Dorsolateral prefrontal cortex (tissue), 122 donors: ENCODE measurements at places on chromosomes 4 and X.

DNA sequence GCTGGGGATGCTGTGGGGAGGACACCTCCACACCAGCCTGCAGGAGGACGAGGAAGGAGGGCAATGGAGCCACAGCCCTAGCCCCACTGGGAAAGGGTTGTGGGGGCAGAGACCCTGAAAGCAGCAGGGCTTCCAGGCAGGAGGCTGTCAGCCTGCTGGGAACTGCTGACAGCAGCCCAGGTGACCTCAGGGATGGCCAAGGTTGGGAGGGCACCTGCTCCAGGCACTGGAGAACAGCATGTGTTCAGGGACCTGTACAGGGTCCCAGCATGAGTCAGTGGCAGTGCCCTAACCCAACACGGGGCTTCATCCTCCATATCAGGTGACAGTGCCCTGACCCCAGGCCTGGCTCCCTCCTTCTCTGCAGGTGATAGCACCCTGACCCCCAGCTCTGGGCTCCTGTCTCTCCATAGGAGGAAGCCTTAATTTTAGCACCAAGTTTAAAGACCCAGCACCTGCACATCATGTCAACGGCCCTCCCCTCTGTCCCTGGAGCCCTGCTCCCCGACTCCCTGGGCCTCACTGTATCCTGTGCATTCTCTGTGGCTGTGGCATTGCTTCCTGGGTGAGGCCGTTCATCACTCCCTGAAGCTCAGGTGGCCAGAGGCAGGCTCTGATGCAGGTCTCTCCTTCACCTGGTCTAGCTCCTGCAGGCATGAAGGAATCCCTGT, 66.3 kb downstream of the CRMP1 start:
- no peak for DNase-seq

DNA sequence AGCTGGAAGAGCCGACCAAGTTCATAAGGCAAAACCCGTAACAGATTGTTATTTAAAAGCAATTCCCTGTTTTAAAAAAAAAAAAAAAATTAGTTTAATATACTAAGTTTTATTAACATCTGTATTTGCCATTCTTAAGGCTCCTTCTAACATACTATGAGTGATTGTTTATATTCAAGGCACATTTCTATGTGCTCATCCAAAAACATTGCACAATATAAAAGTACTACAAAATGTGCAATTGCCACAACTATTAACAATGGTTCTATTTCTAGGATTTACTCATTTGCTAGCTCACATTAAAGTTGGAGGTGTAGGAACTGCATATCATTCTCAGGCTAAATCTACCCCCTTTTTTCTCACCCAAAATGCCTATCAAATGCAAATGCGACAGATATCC, 46.1 kb downstream of the CNOT6L start:
- no peak for DNase-seq

DNA sequence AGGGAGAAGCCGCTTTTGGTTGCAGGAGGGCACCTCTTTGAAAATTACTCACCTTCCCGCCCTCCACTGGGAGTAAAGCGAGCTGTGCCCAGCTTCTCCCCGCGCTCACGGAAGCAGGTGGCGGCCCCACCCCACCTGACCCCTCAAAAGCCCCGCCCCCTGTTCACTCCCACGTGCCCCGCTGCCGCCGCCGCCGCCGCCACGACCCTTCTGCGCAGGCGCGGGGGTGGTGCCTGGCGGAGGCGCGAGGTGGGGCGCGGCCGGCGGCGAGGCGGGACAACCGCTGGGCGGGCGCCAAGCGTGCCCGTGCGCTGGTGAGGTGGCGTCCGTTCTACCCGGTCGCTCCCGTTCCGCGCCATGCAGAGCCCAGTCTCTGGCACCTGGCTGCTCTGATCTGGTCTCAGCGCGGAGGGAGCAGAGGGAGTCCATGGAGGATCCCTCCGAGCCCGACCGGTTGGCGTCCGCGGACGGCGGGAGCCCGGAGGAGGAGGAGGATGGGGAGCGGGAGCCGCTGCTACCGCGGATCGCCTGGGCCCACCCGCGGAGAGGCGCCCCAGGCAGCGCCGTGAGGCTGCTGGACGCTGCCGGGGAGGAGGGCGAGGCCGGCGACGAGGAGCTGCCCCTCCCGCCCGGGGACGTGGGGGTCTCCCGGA, at the start of gene PI4K2B:
Gene PI4K2B, plus strand, starts transcription at position 297 of the 653 bp plus-strand sequence. Its CDS starts 131 bp downstream, at position 428.
- peak; percentile 62 for DNase-seq

DNA sequence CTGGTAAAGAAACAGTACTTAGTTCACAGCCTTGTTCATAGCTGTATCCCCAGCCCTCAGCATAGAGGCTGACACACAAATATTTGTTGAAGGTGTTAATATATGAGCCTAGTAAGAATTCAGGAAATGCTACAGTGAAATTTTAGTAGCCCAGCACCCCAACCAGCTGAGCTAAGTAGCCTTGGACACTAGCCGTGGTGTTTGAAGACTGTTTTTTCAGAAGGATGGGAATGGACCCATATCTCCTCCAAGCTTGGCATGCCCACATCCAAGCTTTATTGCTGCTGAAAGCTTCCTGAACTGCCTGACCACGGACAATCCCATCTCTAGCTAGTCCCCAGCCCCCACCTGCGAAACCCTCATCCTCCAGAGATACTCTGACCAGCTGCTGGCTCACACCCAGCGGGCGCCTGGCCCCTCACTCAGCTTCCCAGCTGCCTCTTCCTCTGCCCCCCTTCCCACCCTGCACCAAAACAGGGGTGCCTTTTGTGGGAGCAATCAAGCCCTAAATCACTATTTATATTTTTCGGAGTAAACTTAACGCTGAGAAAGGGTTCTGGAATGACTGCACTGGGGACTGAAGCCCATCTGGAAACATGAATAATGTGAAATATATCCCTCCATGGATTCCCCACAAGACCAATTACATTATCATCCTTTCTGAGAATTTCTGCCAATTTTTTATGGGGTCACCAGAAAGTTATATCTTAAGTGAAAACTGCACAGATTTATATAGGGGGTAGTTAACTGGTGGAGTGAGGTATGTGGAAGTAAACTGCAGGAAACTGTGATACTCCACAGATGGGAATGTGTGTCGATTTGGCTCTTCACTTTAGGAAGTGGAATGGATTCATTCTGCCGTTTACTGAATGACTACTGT, 41.1 kb upstream of the CBR4 start:
- DNase-seq: no peak

GRCh38 chr4:2438822-2439718, 20.3 kb downstream of the CFAP99 start:
- DNase-seq: no peak

GRCh38 chr4:157988641-157989040, 184.2 kb downstream of the GASK1B start:
- DNase-seq: no peak

DNA sequence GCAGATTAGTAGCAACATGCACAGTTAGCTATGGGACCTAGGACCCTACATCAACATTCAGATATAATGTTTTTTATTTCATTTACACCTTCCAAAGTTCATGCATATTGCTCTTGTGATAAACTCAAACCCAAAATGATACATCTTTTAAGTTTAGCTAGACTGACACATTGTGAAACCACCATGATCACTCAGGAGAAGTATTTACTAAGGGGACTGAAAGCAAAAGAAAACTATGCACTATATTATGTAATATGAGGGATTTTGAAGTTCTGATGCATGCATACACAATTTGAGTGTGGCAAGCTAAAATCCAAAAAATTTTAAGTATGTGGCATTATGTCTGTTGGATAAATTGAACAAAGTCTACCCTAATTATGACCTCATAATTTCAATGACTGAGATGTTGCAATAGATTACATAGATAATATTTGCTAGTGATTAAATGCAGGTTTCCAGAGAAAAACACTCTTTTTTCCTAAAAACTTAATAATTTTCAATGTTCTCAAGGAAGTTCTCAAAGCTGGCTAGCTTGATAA, 914.8 kb upstream of the GRIA3 start:
- DNase-seq: no peak

- DNase-seq: no peak
These were observed 170.4 kb upstream of the TET2 start for GRCh38 chr4:104976262-104976661.

DNA sequence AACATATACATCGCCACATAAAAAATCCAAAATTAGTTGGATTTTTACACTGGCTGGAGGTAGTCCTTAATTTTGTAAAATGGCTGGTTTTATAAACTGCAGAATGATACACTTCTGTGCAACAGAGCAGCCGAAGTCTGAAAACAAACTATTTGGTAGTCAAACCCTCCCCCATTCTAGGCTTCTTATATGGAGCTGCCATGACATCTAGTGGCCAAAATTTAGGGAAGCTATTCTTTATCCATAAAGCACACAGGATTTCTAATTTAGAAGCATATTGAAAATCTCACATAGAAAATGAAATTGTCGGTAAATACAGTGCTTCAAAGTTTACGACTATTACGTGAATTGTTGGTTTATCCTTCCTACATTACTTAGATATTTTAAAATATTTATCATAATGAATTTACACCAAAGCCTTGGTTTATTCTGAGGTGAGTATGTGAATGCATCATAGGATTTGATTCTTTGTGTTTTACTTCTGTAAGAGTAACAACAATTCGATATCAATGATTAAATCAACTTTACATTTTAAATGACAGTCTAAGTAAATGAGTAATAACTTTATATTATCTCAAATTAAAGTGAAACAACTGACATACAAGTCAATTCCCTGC, 113.4 kb upstream of the FAM241A start:
- no peak for DNase-seq

DNA sequence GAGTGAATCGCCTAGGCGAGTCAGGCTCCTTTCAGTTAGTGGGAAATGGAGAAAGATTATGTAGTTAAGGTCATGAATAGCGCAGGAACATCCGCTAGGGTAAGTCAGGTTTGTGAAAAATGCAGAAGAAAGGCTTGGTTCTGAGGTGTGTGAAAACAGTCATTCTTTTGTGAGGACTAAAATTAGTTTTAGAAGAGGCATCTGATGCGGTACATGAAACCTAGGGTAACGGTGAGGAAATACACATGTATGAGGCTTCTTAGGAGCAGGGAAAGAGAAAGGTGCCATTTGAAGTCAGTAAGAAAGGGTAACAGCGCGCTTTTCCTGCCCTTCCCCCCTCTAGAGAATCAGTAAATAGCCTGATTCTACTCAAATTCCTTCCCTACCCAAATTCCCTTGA, 570 bp upstream of the RNF128 start:
- no peak for DNase-seq

- DNase-seq: no peak
These were observed 175.0 kb downstream of the MAPK10 start for GRCh38 chr4:86184901-86185285.

DNA sequence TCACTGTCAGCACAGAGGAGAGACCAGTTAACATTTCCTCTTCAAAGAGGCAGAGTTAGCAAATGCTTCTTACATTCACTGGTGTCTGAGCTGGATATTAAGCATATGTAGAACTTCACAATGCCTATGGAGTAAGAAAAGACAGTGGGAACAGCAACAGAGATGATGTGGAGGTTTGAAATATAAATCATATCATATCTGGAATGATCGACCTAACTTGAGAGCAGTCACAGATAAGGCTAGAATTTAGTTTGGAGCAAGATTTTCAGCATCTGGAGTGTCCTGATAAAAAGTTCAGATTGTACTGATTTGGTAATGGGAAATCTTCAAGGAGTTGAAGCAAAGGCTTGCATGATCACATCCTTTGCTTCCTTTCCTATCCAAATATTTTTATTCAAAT, 90.5 kb upstream of the ANKRD50 start:
- no peak for DNase-seq

GRCh38 chrX:112979879-112980278, 139.2 kb upstream of the AMOT start:
- no peak for DNase-seq

DNA sequence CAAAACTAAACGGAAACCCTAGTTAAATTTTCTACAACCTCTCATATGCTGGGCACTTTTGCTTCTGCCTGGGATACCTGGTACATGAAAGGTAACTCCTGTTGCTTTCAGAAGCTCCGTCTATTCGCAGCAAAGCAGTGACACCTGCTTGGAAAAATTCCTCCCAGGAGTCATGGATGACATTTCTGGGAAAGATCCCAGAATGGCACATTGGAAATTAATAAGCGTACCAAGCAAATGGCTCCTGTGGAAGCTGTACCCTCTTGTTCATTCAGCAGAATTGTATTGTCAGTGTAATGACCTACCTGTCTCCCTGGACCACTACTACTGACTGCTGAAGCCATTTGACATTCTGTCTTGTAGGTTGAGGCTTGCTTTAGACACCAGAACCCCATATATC, 349.7 kb upstream of the NOCT start:
- DNase-seq: no peak

DNA sequence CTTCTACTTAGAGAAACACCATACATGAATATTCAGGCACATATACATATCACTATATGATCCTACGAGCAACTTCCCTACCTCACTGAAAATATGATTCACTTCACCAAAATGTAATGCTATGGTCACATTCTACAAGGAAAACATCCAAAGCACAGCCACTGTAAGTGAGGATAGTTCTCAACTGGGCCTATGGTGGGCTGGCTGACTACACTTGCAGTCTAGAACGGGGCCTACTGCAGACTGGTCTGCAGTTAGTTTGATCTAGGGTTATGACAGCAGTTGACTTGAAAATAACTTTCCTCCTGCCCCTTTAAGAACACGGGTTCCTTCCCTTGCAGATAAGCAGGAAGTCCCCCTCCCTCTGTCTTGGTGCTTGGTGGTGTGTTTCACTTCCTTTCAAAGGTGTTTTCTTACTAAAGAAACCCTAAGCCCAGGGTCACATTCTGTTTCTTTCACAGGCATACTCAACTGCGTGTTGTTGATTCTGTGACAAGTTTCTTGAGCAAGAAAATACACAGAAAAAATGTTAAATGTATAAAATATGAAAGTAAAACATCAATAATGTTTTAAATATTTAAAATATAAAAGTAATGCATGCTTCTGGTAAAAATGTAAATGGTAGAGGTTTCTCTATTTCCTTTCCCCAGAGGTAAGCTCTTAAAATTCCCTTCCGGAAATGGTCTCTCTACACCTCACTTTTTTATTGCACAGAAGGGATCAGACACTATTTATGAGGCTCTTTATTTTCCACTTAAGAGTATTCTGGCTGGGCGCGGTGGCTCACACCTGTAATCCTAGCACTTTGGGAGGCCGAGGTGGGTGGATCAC, 18.0 kb upstream of the TMSB4X start:
- no peak for DNase-seq

DNA sequence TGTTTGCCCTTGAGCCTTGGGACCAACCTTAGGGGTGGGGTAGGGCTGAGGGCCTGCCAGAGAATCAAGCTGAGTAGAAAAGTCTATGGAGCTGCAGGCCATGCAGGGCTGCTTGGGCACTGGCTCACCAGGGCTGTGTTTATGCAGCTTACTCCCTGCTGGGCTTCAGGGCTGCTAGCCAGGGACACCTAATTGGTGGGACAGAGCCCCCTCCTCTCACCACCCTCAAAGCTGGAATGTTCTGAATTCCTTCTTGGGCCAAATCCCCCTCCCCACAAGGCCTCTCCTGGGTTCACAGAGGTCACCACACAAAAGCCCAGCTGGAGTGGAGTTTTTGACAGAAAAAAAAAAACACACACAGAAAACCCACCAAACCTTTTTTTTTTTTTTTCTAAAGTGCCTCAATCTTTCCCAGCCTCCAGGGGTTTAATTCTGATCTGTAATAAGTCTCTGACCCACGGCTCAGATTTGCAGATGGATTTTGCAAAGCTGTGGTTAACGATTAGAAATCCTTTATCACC, at the start of gene CLDN2:
Gene CLDN2, plus strand, starts transcription at position 471 of the 521 bp plus-strand sequence. CDS start 7,827 bp downstream, outside the sequence.
- no peak for DNase-seq
